Right forelimb (tissue), 1 donor: ENCODE measurements at places on chromosomes 5 and 9.

- DNase-seq, result peak; percentile 86
Measured at GRCh38 chr5:83721953-83722901, 1.6 kb upstream of the HAPLN1 start.

- peak; percentile 37 for DNase-seq
Measured at GRCh38 chr9:134983074-134983473, 65.4 kb upstream of the FCN1 start.

DNA sequence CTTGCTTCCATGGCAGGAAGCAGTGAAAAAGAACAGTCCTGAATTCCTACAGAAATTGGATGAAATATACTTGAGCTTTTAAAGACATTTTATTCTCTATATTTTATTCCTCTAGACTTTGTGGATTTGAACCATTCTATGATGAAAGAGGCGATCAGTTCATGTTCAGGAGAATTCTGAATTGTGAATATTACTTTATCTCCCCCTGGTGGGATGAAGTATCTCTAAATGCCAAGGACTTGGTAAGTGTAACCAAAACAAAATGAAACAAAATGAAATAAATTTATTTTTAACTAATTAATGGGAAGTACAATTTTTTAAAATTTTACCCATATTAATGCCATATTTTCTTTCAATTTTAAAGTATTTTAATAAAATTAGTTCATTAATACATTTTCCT, 34.1 kb downstream of the STARD4 start:
- DNase-seq, result no peak

DNA sequence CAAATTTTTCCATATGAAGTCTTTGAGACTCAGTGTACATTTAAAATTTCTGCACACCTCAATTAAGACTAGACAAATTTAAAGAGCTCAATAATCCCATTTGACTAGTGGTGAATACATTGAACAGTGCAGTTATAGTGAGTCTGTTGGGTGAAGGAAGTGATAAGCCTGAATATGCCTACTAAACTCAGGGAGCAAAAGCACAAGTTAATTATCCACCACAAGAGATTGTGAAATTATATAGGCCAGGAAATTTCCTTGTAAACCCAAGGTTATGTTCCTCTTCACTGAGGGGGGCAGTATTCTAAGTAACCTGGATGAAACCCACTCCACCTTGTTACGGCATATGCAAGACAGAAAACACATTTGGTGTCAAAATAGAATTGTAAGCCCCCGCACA, 612.9 kb upstream of the DAB2 start:
- no peak for DNase-seq

- DNase-seq, result no peak
Measured at GRCh38 chr5:126094991-126095390, 328.2 kb upstream of the GRAMD2B start.

GRCh38 chr5:102796009-102796408, 40.9 kb downstream of the PAM start:
- no peak for DNase-seq

DNA sequence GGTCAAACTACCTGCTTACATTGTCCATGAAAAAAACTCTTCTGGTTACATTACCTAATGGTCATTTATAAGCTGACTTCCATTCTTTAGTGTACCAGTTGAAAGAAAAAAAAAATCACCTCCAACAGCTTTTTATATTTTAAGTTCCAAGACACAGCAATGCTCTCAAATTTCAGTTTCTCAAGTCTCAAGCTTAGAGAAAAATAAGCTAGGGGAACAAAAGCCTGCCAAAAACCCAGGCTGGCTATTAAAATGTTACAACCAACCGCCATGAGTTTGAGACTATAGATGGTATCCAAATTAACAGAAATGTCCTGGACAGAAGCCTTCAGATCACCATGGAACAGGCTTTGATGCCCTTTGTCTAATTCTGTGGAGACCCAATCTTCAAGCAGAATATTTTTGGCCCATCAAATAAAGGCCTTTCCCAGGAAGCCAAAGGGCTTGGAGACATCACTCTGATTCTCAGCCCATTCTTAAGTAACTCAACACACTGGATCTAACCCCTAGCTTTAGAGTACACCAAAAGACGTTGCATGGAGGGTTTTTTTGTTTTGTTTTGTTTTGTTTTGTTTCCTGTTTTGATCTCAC, 343.7 kb downstream of the GLIS3 start:
- no peak for DNase-seq

GRCh38 chr5:131491749-131492148, 143.3 kb downstream of the RAPGEF6 start:
- DNase-seq, result no peak

GRCh38 chr5:174097486-174098185, 52.1 kb downstream of the NSG2 start:
- no peak for DNase-seq

DNA sequence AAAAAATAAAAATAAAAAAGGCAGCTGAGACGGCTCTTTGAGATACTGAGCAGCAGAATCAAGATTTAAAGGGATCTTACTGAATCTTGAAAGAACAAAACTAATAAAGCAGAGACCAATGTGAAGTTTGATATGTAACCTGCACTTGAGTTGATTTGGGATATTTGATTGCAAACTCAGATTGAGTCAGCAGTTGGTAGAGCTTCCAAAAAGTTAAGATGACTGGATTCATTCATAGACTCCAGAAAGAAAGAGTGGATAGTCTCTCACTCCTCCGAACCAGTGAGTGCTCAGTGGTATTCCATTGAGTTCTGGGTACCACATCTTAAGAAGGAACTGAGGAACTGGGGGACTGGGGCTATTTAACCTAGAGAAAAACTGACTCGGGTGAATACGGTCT, 52.7 kb upstream of the TESK1 start:
- no peak for DNase-seq

GRCh38 chr9:128936171-128936865, 11.1 kb downstream of the DOLK start:
- peak; percentile 20 for DNase-seq

DNA sequence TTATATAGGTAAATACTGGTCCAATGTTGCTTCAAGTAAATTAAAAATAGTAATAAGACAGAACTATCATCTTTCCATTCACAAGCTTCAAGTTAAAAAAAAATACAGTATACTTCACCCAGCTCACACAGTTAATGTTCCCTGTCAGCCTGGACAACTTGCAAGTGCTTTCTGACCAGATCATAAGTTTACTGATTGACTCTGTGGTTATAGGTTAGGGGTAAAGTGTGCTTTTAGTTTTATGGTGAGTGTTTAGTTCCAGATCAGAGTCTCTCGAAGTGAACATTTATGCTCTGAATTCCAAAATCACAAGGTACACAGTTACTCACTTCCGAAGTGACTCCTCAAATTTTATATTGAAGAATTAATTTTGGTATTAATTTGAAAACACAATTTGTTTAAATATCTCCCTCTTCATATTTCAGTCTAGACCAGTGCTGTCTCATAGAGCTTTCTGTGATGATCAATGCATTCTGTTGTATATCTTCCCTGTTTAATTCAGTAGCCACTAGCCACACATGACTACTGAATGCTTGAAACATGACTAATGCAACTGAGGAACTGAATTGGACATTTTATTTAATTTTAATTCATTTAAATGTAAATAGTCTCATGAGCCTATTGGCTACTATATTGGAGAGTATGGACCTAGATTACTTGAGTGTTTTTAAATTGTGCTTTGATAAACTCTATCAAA, 90.7 kb downstream of the MEF2C start:
- DNase-seq, result no peak

GRCh38 chr9:114238891-114239875, 83.7 kb upstream of the ORM1 start:
- no peak for DNase-seq

- DNase-seq, result no peak
Measured at GRCh38 chr9:132245465-132245864, 83.6 kb downstream of the NTNG2 start.

GRCh38 chr9:120935383-120935857, 8.8 kb upstream of the TRAF1 start:
- peak; percentile 94 for DNase-seq

- no peak for DNase-seq
Measured at GRCh38 chr9:124834591-124834990, 18.7 kb upstream of the WDR38 start.

- no peak for DNase-seq
Measured at GRCh38 chr5:119290161-119290569, 65.7 kb upstream of the TNFAIP8 start.

DNA sequence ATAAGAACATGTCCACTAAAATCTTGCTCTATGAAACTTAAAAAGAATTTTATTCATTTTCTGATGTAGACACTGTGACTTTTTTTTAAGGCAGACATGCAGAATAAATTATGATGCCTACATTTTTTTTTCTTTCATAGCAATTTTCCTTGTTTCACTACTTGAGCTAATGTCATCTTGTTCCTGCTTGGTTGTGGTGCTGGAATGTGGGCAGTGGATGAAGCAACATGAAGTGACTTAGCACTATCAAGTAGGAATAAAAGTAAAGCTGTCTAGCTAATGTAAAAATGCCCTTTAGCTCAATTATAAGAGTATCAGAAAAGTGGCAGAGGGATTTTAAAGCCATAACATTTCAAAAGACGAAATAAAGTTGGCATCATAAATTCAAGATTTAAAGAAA, 191.0 kb downstream of the ADAMTS6 start:
- no peak for DNase-seq

DNA sequence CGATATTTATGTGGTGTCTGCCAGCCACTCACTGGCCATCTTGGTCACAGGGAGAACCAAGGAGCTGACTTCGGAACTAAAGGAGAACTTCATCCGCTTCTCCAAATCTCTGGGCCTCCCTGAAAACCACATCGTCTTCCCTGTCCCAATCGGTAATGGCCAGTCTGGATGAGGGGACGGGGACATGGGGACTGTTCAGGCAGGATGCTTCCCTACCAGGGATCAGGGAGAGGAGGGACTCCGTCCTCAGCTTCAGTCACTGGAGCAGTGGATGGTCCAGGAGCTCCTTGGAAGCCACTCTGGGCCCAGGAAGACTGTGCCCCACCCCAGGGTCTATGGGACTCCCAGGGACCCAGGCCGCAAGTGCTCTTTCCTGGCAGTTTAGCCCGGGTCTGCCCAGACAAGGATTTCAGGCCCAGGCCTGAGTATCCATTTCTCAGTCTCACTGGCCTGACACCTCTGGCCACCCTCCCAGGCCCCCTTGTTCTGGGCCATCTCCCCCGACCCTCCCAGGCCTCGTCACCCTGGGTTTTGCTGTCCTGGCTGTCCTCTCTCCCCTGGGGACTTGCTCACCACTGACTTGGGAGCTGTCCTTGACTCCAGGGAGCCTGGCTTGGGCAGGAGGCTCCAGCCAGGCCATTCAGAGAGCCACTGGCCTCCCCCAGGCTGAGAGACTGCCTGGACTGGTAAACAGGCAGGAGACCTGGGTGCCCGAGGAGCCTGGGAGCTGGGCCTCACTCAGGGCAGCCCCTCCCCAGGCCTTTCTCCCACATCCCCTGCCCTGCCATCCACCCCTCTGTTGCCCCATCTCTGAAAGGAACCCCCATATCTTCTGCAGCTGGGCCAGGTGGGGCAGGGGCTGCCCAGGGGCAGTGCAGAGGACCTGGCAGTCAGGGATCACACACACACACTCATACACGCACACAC, 3.1 kb downstream of the LCN2 start:
- DNase-seq, result no peak

DNA sequence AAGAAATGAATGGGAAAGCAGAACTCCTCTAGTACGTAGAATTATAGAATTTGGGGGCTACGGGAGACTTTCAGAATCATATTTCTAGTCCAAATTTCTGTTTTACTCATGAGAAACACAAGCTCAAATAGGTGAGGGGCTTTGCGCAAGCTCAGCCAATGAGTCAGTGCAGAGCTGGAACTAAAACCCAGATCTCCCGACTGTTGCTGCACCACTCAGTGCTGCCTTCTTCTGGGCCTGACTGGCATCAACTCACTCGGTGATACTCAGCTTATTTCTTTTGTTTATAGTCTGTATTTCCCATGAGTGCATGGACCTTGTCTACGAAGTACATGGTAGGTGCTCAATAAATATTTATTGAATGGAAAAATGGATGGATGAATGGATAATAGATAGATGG, 280.2 kb downstream of the CDK5RAP2 start:
- no peak for DNase-seq
